ENCODE measurements at places on chromosomes 3 and 15. TPM values are rescaled to one million over a fixed set of nuclear protein-coding genes. Genes with fewer than 3 reads are reported as not detected.

Gene OIP5
- 0.17 TPM for total RNA-seq

DNA sequence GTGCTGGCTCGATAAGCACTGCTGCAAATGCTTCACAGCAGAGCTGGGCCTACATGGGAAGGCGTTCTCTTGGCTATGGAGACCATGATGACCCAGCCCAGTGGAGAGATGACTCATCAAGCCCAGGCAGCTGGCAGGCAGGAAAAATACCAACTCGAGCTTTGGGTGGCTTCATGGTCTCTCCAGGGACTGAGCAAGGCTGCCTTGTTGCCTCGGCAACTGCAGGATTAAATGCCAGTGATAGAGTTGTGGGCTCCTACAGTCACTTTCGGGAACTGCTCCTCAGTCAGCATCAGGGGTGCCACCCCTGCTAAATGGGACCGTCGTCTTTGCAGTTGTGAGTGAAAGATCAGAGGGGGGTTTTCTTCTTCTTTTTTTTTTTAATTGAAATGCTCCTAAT is 54.6 kb upstream of the MYZAP start:
- no peak for DNase-seq

- no peak for DNase-seq
Measured at GRCh38 chr3:31312400-31312799, 220.3 kb upstream of the STT3B start.

DNA sequence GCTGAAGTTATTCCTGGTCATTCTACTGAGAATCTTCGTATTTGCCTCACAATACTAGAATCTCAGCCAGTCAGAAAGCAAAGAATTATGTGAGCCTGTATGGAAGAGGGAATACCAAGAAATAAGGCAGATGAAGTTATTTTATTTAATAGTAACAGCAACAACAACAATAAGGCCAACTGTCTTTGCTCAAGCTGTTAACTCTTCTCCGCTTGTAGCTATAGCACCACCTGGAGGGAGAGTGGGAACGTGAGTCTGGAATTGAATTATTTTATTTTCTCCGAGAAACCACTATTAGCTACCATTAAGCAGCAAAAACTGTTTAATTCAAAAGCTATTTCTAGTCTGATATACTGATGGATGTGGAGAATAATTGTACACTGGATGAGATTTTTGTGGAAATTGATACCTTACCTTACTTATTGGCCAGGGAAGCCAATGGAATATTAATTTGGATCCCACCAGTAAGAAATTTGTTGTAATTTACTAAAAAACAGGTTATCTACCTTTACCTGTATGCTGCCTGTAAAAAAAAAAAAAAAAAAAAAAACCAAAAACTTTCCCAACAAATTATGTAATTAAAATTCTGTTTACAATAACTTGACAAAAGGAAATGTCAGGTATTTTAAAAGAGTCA is 50.1 kb downstream of the CALML4 start:
- DNase-seq: no peak

- no peak for DNase-seq
Measured at GRCh38 chr15:77410701-77411618, 8.9 kb downstream of the PEAK1 start.

Gene FEZF2
- total RNA-seq: not detected

- DNase-seq: no peak
Measured at GRCh38 chr3:94414418-94414817, 351.6 kb downstream of the NSUN3 start.

DNA sequence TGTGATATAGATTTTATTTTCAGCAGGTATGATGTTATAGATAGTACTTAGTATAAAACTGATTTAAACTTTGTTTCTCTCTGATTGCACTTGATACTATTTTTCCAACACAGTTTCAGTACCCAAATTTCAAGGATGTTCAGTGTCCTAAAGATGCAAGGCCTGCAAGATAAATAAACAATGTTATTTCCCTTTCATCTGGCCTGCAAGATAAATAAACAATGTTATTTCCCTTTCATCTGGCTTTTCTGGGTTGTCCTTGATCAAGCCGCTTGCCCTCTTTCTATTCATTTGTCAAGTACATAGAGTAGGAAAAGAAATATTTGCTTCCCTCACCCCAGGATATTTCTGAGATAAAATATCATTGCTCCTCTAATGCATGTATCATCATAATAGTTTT is 571.0 kb downstream of the FGF12 start:
- DNase-seq: no peak

- DNase-seq: no peak
Measured at GRCh38 chr3:197021729-197022404, 7.8 kb downstream of the MELTF start.

DNA sequence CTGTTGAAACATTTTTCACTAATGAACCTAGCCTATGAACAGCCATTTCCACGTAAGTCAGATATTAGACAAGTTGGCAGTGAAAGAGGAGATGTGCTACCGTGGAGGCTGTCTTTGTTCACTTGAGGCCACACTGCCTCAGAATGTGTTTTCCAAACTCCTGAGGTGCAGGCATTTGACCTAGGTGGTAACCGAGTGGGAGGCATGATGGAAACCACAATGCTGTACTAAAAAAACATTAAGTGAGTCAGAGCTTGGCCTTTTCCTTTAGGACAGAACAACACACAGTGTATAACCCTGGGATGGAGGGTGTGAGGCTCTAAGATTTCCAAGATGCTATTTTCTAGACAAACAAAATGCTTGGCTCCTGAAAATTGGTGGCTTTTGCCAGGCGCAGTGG is 406.3 kb downstream of the SOX2 start:
- no peak for DNase-seq

DNA sequence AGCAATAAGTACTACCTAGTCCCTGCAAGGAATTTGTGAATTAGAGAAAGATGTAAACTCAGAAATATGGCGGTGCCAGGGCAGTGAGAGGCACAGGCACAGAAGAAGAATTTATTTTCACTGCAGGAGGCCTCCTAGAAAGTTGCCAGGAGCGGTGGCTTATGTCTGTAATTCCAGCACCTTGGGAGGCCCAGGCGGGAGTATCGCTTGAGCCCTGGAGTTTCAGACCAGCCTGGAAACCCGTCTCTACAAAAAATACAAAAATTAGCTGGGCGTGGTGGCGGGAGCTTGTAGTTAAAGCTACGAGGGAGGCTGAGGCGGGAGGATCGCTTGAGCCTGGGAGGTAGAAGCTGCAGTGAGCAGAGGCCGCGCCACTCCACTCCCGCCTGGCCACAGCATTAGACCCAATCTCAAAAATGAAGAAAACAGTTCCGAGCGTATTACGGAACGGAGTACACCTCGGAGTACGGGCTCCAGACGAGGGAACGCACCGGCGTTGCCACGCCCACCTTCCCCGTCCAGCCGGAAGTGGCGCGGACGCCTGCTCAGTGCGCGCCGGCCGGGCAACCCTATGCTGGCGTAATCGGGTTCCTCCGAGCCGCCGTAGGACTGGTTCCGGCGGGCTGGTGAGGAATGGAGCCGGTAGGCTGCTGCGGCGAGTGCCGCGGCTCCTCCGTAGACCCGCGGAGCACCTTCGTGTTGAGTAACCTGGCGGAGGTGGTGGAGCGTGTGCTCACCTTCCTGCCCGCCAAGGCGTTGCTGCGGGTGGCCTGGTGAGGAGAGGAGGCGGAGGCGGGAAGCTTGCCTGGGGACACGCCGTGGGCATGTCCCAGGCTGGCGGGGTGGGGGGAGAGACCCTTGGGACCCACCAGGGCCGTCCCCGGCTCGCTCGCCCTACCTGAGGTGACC is at the start of gene FBXO22:
Gene FBXO22, plus strand, starts transcription at position 548 of the 909 bp plus-strand sequence. Its CDS starts 86 bp downstream, at position 634.
- peak; percentile 91 for DNase-seq

DNA sequence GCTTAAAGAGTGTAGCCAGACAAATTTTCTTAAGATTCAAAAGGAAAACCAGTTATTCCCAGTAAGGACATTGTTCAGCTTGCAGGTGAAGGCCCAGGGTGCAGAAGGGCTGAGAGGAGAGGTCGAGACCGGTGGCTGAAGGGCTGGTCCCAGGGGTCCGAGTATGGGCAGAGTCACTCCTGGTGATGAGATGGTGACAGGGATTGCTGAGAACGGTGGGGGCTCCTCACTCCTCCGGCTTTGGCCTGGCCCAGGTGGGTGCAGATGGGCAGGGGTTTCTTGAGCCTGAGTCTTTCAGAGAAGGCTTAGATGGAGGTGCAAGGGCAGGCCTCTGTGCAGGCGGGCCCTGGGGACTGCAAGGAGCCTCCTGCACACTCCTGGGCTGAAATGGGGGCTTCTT is 56.2 kb downstream of the ZNF445 start:
- DNase-seq: no peak

Gene CKMT1A
- total RNA-seq: 0.65 TPM

DNA sequence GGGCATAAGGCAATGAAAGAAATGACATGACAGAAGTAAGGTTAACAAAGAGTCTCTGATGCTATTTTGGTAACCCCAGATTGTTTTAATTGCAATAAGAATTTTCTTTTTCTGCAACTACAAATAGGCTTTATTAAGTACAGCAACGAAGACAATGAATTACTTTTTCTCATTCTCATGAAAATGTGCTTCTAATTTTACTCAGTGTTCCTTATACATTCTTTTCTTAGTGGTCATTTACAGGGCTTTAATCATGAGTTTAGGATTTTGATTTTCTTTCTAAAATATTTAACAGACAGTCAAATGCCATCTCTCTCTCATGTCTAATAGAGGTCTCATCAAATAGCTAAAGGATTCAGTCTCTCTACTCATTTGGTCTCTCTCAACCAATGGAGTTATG is 452.1 kb downstream of the RAP2B start:
- DNase-seq: no peak

DNA sequence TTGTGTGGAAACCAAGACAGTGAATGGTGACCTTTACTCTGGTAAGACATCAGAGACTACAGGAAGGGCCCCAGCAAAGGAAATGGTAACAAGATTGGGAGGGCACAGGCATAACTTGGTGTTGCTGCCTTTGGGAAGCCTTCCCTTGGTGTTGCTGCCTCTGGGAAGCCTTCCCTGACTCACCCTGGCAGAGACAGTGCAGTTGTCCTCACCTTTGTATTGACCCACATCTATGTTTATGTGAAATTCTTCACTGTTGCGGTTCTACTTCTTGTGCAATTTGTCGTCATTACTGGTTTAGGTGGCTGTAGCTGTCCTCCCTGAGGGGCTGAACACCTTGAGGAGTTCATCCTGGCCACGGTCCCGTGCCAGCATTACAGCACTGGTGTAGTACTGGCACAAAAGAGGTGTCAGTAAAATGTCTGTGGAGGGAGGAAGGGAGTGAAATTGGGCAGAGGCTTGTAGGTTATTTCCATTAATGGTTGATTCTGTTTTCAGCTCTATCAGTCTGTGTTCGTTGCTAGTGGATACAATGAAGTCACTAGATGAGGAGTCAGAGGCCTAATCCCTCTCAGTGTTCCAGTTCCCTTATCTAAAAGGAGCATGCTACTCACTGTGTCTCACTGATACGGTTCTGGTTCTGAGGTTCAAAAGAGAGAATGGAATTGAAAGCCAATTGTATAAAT is 21.6 kb downstream of the IFT122 start:
- DNase-seq: peak; percentile 48

Gene IL12A
- total RNA-seq: 0.08 TPM

DNA sequence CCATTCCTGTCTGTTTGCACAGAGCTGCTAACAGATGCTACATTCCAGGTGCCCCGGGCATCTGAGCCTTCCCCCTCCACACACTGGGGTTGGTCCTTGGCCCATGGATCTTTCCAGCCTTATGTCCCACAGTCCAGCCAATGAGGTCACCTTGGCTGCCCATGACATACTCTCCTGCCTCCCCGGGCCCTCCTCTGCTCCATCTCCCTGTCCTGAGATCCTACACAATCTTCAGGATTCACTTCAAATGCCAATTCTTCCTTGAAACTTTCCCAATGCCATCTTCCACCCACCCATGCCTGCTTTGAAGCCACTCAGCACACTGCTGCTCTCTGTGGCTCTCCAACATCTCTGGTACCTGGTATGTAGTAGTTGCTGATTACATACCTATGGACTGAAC is 4.3 kb downstream of the CHRNA3 start:
- no peak for DNase-seq

Gene SLC9C1
- total RNA-seq: 0.28 TPM

- no peak for DNase-seq
Measured at GRCh38 chr15:39406485-39406884, 174.4 kb upstream of the THBS1 start.

GRCh38 chr3:127525373-127525772 is 65.2 kb downstream of the TPRA1 start:
- DNase-seq: no peak

Gene FSIP1
- total RNA-seq: 0.09 TPM

- no peak for DNase-seq
Measured at GRCh38 chr3:155323063-155323666, 29.7 kb upstream of the STRIT1 start.

Gene ABCC5
- 12.5 TPM for total RNA-seq

- DNase-seq: no peak
Measured at GRCh38 chr3:71705681-71706080, 19.5 kb downstream of the EIF4E3 start.

DNA sequence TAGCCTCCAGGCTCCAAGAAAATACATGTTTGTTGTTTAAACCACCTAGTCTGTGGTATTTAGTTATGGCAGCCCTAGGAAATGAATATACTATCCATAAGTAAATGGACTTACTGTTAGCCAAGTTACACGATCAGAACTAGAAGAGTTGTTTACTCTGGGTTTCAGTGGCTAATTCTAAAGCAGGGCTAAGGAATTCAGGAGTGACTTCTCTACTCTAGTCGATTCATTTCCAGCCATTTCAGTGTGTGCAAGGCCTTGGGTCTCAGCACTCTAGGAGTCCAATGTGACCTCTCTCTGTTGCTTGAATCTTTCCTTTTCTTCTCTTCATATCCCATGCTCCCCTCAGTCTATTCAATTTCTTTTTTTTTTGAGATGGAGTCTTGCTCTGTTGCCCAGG is 66.7 kb downstream of the BHLHE40 start:
- no peak for DNase-seq

DNA sequence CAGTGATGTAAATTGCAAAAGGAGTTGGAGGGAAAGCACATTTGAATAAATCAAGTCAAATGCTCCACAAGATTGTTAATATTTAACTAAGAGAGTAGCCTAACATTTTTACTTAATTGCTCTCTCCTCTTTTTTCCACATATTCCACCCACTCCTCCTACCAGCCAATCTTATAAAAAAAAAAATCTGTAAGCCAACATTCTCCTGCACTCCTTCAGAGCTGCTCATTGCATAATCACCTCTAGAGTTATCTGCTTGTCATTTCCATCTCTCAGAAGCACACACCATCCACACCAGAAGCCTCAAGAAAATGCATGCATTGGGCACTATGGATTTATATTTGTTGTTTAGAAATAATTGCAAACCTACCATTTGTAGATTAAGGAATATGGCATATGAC is 64.1 kb downstream of the CADPS start:
- no peak for DNase-seq

Gene CFAP100
- not detected for total RNA-seq

Gene ARPP21
- 1.3 TPM for total RNA-seq

Gene C3orf80
- 0.47 TPM for total RNA-seq

DNA sequence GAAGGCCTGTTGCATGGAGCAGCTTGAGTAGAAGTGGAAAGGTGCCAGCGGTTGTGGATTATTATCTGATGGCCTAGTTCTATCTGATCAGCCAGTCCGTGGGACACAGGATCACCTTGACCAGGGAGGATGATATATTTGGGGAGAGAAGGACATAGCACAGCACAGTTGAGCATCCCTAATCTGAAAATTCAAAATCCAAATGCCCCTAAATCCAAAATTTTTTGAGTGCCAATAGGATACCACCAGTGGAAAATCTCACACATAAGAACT is 6.0 kb downstream of the CSPG4 start:
- DNase-seq: no peak
